ENCODE measurements at places on chromosomes 7 and 10. TPM values are rescaled to one million over a fixed set of nuclear protein-coding genes. Genes with fewer than 3 reads are reported as not detected.
A peak's percentile ranks its signal among the peaks of the same experiment; 100 is the strongest.

DNA sequence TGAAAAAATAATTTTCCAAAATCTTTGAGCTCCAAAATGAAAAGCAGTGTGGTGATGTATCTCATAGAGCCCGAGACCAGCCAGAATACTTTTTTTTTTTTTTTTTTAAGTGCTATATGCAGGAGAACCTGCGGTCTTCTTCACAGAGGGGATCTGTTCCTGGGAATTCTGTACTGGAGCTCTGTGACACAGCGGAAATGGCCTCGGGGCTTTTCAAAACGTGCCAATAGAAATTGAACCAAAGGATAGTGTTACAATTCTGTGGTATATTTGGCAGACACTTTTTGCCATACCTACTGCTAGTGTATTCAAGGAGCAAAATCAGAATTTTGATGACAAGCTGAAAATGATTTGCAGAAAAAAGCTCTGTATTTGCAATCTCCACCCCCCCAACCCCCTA, 1429.3 kb upstream of the LRRTM3 start:
- no peak for DNase-seq

- no peak for DNase-seq
Observed at GRCh38 chr7:151716323-151716722, 160.6 kb downstream of the PRKAG2 start.

DNA sequence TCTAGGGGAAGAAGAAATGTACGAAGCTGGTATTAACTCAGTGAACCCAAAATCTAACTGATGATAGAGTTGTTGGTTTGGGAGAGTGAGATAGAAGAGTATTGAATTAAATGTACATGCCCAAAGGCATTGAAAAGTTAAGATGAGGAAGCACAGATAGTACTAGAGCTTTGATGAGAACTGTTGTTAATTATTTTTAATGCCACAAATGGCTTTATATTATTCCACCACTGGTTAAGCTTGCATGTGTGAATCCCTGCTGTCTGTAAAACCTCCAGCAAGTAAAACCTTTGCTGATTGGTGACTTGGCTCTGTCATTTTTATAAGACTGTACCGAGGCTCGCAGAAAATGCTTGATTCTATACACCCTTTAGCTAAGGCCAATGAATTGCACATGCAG, 382.7 kb upstream of the LRGUK start:
- DNase-seq: no peak

FBXL13 gene
- 1.0 TPM for total RNA-seq

GRCh38 chr7:78803501-78804127, 649.9 kb downstream of the MAGI2 start:
- no peak for DNase-seq

DNA sequence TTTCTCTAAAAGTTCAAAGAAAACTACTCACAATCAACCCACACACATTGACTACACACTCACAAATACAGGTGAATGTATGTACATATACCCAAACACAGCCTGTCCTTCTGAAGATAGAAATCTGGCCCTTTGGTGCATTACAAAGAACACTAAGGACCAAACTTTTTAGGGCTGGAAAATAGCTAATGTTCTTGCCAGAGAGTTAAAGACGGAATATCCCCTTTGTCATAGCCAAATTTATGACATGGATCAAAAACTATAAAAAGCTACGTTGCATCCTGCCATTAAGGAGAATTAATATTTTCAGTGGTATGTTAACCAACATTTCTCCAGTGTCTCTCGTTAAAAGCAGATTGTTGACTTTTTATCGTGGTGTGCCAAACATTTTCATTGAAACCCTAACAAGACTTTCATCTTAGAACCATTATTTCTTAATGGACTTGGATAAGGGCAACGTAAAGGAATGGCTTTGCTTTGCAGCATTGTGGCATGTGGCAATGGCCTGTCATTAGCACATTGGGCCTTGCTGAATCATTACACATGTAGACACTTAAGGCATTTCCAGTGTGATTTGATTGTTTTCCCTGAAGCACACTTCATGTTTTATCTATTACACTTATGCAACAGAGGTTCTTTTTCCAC, 150.9 kb upstream of the MEOX2 start:
- no peak for DNase-seq

GRCh38 chr10:95341716-95342130, 50.9 kb upstream of the PDLIM1 start:
- no peak for DNase-seq

DNA sequence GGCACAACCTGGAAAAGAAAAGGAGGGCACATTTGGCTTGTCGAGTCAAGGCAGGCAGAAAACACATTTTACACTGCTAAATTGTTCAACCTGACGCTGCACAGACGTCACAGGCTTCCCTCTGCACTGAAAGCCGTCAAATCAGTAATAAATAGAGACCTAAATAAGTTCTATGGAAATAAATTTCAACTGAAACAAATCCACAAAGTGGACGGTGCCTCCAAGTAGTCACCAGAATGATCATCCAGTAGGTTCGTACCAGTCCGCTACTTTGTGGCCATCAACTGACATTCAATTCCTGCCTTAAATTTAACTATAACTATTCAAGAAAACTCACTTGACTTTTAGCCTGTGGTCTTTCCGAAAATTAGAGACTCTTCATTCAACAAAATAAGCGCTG, 49.0 kb downstream of the NPVF start:
- no peak for DNase-seq

DNA sequence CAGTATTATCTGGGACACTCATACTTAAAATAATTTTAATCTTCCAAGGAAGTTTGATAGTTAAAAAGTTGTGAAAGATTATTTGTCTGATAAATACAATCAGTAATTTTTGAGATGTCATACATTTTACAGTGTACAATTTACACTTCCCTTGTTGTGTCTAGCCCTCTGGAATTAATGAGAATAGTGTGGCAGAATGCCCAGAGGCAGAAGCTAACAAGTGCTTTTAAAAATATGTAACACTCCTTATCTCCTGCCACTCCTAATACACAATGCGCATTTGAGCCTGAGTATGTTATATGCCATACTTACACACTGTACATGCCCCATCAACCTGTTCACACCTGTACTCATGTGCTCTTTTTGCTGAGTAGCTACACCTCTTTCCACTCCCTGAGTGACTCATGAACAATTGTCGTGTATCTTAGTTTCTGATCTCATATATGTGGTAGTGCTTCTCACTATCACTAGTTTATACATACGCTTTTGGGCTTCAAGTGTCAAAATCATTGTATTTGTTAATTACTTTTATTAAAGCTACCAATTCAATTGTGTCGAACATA, 106.9 kb upstream of the GNAI1 start:
- no peak for DNase-seq

GRCh38 chr7:68529221-68529620, 1069.1 kb upstream of the AUTS2 start:
- no peak for DNase-seq

CNNM2 gene
- total RNA-seq: 9.0 TPM

GRCh38 chr7:151232917-151233701, 826 bp downstream of the CHPF2 start:
- DNase-seq: peak; percentile 76

GRCh38 chr10:71204746-71205145, 7.6 kb upstream of the UNC5B start:
- no peak for DNase-seq

GRCh38 chr10:43708262-43708661, 59.6 kb upstream of the ZNF32 start:
- no peak for DNase-seq

- no peak for DNase-seq
Observed at GRCh38 chr10:59126991-59127390, 49.5 kb upstream of the PHYHIPL start.

DNA sequence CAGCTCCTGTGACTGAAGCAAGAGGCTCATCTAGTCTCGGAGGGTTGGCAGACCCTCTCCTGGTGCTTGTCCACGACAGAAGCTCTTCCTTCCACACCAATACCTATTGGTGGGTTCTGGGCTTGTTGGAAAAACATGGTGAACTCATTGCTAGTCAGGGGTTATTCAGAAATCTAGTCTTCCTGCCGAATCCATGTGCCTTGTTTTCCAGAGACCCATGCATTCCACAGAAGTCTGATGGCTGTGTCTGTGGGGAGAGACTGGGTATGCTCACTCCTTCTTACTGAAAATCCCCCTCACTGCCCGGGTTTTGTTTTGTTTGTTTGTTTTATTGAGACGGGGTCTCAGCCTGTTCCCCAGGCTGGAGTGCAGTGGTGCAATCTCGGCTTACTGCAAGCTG, 138.3 kb downstream of the DNAJB6 start:
- DNase-seq: no peak

DNA sequence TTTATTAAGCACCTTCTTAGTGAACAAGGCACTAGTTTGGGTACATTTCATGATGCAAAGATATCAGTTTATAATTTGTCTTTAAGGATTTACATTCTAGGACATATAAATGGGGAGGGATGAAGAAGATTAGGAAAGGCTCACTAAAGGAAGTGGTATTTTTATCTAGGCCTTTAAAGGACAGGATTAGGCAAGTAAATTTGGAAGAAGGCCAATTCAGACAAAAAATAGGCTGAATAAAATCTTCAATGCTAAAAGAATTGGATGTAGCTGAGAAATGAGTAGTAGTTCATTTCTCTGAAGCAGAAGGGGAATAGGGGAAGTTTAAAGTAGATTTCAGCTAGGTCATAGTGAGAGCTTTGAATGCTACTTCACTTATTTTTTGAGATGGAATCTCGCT, 4.8 kb upstream of the FAM24B start:
- DNase-seq: no peak

ITPRID1 gene
- not detected for total RNA-seq

GRCh38 chr10:118669020-118669791, 73.8 kb upstream of the PRLHR start:
- DNase-seq: no peak

DNA sequence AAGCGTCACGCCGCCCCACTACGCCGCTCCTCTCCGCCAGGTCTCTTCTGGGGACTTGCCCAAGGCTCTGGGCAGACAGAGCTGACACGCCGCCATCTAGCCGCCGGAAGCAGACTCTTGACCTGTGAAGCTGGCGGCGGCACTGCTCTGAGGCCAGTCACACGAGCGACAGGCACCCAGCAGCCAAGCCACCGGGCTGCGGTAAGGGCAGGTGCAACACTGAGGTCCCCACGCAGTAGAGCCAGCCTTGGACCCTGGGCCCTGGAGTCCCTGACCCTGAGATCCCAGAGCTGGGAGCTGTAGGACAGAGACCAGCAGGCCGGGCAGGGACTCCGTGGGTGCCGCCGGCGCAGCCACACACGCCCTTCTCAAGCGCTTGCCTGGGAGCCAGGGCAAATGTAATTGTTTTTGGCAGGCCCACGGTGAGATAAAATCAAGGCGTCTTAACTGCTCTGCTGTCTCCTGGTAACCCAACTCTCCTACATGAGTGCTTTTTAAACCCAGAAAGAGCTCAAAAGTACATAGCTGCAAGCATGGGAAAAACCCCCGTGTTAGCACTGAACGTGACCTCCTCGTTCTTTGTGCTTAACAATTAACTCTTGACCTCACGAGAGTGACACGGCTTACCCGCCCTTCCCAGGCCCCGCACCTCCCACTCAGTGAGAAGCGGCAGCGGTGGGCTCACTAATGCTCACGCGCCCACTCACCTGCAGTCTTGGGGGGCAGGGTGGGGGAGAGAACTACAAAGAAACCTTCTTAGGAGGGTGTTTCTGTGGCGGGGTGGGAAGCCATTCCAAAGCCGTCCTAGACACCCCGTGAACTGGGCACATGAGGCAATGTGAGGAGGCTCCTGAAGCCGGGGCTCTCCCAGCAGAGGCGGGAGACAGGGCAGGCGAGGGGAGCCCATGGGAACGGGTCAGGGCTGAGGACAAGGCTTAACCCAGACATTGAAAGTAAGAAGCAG, 8.5 kb downstream of the GPER1 start:
- no peak for DNase-seq

- no peak for DNase-seq
Observed at GRCh38 chr7:108028111-108028510, 25.1 kb upstream of the LAMB1 start.

DNA sequence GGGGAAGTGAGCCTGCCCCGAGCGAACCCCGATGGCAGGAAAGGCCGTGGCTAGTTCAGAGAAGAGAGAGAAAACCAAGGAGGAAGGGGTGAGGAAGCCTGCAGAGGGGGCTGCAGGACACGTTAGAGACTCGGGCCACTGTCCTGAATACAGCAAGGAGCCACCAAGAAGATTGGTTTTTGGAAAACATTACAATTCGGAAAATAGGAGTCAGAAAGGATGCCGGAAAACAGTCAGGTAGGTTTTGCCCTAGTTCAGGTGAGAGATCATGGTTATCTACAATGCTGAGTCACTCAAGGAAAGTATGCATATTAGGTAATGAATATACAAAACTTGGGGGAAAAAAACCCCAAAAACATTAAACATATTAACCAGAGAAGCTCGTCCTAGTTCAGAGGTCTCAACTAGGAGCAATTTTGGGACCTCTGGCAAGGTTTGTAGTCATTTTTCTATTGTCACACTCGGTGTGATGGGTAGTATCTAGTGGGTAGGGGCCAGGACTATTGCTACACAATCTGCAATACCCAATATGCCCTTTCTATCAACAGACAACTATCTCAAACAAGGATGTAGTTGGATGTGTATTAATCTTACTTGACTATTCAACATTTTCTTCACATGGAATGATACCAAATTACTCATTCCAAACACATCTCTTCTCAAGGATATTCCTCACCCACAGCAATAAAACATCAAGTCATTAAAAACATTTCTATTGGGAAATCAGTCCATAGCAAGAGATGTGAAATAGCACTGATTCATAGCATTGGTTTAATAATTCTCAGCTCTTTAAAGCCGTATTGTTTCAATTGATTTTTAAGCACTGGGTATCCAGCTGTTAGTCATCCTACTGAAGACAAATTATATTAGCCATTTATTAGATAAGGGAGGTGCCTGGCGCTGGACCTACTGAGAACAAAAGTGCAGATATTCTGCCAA, 74.4 kb upstream of the RSU1 start:
- peak; percentile 48 for DNase-seq

DNA sequence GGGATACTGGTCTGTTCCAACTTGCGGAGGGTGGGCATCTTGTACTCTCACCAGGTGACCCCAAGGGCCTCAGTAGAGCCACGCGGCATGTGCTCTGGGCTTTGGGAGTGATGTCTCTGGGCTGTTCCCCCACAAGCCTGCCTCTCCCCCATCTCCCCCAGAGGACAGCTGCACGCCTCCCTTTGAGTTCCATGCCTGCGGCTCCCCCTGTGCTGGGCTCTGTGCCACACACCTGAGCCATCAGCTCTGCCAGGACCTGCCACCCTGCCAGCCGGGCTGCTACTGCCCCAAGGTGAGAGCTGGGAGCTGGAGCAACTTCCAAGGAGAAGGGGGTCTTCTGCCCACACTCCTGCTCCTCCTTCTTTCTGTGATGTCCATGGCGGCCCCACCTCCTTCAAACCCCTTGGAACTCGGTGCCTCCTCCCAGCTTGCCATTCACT, 15.0 kb upstream of the ZNF862 start:
- DNase-seq: no peak

- DNase-seq: no peak
Observed at GRCh38 chr10:78078539-78079330, 45.1 kb downstream of the RPS24 start.

NEUROD6 gene
- not detected for total RNA-seq

- DNase-seq: no peak
Observed at GRCh38 chr10:118036281-118036875, 10.4 kb downstream of the RAB11FIP2 start.

PRKAR2B gene
- total RNA-seq: 1.1 TPM

- DNase-seq: no peak
Observed at GRCh38 chr7:65441010-65441409, 67.4 kb downstream of the ZNF92 start.

- DNase-seq: no peak
Observed at GRCh38 chr10:54906940-54907339, 105.9 kb upstream of the PCDH15 start.

SPDYE2B gene
- total RNA-seq: not detected

GRCh38 chr10:76675561-76675950, 962.1 kb downstream of the KCNMA1 start:
- no peak for DNase-seq
